ENCODE measurements at places on chromosomes 16 and 17.

DNA sequence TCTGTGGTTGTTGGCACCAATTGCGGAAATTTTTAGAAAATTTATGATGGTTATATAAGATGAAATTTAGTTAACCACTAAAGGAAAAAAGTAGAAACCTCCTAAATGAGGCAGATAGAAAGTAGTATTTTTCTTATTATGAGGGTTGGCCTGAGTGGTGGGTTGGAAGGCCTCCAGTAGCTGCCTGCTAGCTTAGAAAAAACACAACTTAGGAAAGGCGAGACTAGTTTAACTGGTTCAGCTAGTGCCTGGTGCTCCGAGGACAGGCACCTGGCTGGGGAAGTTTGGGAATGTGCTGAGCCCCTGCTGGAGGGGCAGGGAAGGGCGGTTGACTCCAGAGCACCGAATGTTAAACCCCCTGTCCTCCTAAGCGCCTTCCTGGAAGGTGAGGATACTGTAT, 19.9 kb downstream of the LDHD start:
- DNase-seq: no peak

GRCh38 chr16:66304151-66304550, 62.3 kb upstream of the CDH5 start:
- no peak for DNase-seq

DNA sequence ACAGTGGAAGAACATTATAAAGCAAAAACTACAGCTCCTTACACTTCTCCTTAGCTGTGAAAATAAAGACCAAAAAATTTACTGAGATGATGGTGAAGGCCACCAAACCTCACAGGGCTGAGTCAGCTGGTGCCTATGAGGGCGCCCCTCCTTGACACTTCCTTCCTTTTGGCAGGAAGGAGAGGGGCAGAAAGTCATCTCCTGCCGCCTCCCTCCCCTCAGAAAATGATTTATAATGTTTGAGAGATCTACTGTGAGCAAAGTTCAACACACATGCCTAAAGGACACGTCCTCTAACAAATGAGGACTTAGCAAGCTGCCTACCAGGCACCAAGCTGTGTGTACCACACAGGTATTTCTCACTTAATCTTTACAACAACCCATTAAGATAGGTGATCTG, 245.7 kb downstream of the PRKCA start:
- no peak for DNase-seq

DNA sequence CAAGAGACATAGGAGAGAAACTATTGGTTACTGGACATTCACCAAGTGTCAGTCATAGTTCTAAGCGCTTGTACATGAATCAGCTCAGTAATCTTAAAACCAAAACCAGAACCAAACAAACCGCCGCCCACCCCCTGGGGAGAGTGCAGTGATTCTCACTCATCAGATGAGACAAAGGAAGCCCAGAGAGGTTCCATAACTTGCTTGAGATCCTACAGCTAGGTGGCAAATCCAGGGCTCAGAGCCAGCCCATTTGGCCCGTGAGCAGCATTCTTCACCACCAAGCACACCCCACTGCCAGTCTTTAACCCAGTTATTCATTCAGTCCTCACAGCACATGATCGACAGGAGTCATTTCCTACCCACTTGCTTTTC, 37.2 kb upstream of the RGS9 start:
- DNase-seq: peak; percentile 40

DNA sequence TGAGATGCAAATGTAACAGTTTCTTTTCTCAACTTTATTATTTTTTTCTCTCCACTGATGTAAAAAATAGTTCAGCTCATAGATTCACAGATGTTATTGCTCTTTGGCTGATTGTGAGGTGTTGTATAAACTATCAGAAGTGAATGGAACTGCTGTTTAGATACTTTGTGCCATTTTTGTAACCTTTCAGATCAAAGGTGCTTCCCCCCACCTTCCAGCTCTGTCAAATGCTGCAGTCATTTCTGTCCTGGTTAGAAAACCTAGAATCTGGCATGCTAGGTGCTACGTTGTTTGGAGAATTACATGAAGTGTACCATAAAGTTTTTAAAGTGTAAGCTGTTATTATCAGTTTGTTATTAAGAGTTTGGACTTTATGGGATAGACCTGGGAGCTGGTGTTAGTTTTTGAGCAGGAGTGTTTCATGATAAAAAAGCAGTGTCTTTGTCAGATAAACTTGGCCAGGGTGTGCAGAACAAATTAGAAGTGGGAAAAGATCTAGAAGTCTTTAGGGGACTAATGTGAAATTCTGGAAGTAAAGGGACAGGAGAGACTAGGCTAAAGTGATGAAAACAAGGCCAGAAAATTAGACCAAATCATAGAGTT, 1.8 kb upstream of the WIPI1 start:
- DNase-seq: no peak

- DNase-seq: no peak
Observed at GRCh38 chr16:84761448-84762368, 58.1 kb upstream of the CRISPLD2 start.

DNA sequence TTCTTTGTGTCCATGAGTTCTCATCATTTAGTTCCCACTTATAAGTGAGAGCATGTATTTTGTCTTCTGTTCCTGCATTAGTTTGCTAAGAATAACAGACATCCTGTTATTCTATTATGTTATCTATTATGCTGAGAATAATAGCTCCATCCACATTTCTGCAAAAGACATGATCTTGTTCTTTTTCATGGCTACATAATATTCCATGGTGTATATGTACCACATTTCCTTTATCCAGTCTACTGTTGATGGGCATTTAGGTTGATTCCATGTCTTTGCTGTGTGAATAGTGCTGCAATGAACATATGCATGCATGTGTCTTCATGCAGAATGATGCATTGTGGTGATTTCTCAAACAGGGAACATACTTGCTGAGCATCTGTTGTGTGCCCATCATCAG, 21.4 kb downstream of the PIK3R5 start:
- no peak for DNase-seq

GRCh38 chr16:2295056-2295798, 27.3 kb upstream of the RNPS1 start:
- no peak for DNase-seq
